ENCODE measurements at places on chromosomes 12 and 14.

DNA sequence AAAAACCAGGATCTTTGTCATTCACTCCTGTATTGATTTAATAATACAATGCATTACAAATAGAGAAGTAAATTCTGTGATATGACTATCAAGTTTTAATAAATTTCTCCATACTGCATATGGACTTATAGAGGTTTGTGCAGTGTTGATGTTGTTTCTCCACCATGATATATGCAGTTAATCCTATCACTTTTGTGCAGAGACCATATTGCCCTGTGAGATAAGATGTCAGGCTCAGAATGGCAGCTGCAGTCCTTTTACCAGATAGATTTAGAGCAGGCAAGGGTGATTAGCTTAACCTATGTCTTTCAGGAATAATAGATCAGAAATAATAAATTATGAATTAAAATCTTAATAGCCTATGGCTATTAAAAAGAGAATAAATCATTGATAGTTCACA, 38.6 kb upstream of the KCNJ8 start:
- DNase-seq = no peak

DNA sequence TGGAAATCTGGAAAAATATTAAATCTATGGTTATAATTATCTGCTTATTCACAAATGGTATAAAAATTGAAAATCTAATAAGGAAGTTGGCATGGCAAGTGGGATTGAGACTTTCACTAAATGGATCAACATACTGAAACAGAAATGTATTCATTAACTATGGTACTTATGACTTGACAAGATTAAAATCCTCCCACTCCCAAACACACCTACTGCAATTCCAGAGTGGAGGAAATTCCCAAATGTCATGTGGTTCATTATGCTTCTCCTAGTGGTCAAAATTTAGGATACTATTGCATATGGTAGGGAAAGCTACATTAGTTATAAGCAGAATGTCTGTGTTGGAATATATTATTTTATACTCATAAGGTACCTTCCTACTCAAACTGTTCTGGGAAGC, 265.3 kb upstream of the PRICKLE1 start:
- DNase-seq = no peak

GRCh38 chr12:10661338-10661737, 12.5 kb downstream of the STYK1 start:
- DNase-seq = no peak

DNA sequence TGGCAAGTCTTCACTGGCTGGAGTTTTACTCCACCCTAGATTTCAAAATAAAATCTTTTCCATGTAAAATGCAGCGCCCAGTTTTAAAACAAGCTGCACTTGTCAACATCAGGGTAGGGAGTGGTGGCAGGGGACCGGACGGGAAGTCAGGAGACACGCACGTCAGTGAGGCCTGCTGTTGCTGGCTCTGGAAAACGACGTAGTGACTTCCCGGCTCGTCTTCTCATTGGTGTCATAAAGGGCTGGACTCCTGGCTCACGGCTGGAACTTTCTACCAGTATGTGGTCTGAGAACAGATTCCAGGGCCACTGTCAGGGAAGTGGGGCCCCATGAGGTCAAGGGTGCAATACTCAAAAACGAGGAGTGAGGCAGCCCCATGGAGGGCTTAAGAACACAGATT, 64.2 kb upstream of the FOXN3 start:
- DNase-seq = no peak

- no peak for DNase-seq
These were observed 1.4 kb downstream of the BICDL1 start for GRCh38 chr12:119990382-119990874.

DNA sequence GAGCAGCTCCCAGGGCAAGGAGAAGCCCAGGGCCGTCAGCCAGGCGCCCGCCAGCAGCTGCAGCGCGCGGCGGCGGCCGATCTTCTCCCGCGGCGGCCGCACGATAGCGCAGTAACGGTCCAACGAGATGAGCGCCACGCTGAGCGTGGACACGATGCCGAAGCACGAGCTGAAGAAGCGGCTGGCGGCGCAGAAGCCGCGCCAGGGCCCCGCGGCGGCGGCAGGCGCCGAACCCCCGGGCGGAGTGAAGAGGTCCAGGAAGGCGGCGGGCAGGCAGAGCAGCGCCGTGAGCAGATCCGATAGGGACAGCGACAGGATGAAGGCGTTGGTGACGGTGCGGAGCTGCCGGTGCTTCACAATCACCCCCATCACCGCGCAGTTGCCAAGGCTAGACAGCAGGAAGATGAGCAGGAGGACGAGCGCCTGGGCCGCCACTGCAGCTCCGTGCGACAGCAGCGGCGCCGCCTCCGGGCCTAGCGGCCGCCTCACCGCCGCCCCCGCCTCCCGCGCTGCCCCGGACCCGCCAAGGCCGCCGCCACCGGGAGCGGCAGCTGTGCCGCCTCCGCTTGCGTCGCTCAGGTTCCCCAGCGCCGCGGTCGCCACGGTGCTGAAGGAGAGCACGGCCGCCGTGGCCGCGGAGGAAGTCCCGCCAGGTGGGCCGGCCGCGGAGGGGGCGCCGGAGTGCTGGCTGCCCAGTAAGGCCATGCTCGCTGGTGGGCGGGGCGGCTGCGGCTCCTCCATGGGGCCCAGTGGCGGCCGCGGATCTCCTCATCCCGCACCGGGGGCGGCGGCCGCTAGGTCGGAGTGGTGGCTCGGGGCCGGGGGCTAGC, 479 bp downstream of the GPR135 start:
- no peak for DNase-seq

- no peak for DNase-seq
These were observed 938.4 kb upstream of the ATXN7L3B start for GRCh38 chr12:73599268-73599667.

DNA sequence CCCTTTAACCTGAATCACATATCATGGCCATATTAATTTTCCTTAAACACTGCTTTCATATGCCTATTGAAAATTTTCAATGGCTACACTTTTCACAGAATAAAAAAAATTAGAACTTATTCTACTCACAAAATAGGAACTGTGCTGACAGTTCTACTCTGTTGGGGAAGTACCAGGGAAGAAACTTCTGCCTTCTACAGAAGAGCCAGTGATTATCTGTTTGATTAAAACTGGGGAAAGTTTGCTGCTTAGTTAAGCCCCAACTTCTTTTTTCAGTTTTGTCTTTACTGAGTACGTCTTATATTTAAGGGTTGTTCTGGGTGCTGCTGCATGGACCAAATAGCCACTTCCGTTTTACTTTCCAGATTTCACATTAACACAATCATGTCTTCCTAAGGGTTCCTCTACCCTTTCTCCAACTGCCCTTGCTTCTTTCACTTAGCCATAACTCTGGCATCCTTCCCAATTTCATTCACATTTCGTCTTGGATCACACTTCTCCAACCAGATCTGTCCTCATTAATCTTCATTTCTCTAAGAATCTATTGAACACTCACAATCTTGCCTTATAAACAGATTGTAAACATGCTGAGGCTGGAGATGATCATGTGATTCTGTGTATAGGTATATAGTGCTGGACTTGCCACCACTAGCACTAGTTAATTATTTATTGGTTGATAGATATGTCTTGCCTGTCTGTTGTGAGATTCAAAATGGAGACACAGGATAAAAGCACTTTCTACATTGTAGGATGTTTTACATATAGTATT, 1.9 kb upstream of the SEL1L start:
- no peak for DNase-seq

GRCh38 chr14:70666361-70666686, 24.6 kb downstream of the TTC9 start:
- DNase-seq = no peak

Data from left renal pelvis (tissue), 4 donors.